SHP77 (cell line): ENCODE measurements at places on chromosomes 12 and 14.

DNA sequence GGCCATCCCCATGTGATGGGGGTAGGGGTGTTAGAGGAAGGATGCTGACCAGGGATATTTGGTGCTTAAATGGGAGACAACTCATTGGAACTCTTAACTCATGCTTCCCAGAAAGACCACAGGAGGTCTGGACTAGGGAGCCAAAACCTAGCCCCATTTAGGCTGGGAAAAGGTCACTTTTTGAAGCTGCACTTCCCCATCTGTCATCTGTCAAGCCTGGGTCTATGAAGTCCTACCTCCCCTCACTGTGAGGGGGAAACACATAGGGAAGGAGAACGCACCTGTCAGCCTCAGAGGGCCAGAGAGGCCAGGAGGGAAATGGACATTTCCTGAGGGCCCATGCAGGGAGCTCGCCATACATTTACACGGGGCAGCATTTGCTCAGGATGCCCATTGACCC lies 321.0 kb downstream of the BCL11B start:
- DNase-seq = no peak

DNA sequence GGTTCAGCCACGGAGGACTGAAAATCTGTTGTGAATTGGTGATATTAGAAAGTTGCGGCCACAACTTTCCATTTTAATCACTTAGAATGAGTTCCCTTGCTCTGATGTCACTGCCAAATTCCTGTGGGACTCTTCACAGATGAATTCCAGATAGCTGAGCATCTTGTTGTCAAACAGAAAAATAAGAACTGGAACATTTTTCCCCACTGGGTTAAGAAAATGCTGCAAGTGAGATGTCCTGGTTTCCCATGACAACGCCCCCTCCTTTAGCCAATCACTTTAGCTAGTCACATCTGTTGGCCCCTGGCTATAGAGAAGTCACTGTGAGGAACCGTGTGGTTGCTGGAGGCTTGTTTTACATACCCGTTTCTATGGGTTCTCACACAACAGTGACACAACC lies 135.9 kb downstream of the KTN1 start:
- DNase-seq = no peak

DNA sequence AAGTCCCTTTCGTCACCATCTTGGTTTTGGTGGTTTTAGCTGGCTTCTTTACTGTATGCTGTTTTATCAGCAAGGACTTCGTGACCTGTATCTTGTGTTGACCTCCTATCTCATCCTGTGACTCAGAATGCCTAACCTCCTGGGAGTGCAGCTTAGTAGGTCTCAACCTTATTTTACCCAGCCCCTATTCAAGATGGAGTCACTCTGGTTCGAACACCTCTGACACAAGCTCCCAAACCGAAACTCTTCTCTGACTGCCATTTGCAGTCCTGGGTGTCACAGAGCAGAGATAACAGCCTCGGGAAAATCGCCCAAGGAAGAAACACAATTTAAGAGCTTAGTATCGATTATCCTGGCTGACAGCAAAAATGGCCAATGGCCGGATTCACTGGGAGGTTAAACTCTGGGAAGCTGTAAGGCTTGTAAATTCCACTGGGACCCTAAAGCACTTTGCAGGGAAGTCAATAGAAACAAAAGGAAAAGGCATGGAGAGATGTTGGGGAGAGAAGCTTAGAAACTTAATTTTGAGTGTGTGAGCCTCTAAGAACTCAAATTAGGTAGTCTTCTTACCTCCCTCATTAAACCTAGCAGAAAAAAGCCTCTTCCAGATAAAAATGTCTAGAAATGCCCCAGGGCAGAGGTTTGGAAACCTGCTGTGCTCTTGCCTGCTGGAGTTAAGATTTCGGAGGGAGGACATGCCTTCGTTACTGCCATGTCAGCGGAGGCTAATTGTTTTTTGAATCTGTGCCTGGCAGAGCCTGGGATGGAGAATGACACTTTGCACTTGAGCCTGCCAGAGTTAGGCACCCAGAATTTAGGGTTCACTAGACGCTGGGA lies 56.5 kb upstream of the RPH3A start:
- no peak for DNase-seq

- no peak for DNase-seq
These were observed 26.2 kb upstream of the CMA1 start for GRCh38 chr14:24534286-24534685.

- no peak for DNase-seq
These were observed 15.9 kb downstream of the MED13L start for GRCh38 chr12:116261525-116262100.

- DNase-seq = peak; percentile 40
These were observed 21.0 kb downstream of the SLC25A29 start for GRCh38 chr14:100285021-100285912.

GRCh38 chr12:49965836-49966235 lies 4.2 kb downstream of the AQP5 start:
- no peak for DNase-seq

GRCh38 chr14:41623736-41624135 lies 17.1 kb downstream of the LRFN5 start:
- DNase-seq = no peak

DNA sequence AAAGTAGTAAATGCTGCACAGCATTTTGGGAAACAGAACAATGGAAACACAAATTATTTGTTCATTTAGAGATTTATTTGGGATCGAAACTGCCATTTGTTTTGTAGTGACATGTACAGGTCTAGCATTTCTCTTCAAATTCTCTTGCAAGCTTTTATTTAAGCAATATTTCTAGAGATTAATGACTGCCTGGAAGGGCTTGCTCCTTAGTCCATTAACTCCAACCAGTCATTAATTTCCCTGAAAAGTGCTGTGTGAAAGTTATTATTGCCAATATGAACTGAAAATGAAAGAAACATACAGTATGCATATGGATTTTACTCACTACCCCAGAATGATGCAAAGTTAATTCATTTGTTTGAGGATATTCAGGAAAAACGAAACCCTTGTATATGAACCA lies 1349.6 kb upstream of the FLRT2 start:
- DNase-seq = no peak

DNA sequence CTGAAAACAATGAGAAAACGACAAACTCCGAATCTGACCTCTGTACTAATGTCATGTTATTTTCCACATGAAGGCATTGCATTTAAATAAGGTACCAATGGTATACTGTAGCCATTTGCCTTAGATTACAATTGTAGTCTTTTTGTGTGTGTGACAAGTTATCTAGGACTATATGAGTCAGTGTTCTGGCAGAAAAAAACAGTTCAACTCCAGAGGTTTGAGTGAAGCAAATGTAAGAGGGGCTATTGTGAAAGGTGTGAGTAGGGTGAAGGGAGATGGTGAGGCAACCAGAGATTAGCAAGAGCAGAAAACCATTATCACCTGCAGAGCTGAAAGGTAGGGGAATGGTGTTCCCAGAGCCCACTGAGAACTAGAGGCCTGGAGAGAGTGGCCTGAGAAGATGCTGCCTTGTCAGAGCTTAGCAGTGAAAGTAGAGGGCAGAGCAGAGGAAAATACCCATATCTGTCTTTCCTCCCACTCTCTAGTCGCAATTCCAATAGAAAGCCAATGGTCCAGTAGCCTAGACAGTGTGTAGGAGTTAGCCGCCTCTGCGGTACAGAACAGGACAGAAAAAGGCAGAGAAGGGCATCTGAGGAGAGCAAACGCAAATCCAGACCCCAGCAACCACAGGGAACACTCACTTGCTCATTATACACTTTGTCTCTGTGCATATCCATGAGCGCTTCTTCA lies 112.2 kb downstream of the DYRK2 start:
- no peak for DNase-seq

GRCh38 chr14:72743626-72744025 lies 150.3 kb downstream of the DPF3 start:
- no peak for DNase-seq

- no peak for DNase-seq
These were observed 134.0 kb downstream of the ANO6 start for GRCh38 chr12:45349916-45350315.

GRCh38 chr12:79200176-79200575 lies 335.6 kb downstream of the SYT1 start:
- DNase-seq = no peak

GRCh38 chr14:87869619-87870583 lies 123.1 kb downstream of the GALC start:
- no peak for DNase-seq

DNA sequence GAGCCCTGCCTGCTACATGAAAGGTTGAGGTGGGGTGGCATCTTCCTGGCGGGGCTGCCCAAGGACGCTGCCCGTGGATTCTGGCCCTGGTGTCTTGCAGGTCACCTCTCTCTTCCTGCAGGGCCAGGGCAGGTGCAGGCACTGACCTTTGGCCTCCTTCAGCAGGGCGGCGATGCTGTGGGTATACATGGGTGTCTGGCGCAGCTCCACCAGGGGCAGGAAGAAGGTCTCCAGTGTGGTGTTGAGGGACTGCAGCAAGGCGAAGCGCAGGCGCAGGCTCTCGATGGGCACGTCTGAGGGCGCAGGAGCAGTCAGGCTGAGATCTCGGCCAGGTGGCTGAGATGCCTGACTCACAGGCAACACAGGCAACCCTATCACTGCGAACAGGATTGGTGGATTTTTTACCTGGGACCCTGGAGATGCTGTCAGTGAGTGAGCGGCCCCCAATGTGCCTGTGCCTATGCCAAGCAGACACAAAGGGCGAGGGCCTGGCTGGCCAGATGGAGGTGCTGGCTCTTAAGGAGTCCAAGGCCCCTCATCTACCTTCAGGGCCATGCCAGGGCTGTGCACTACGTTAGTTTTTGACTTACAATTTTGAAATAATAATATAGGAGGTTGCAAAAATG lies 45.7 kb downstream of the TRAFD1 start:
- no peak for DNase-seq

GRCh38 chr12:69099201-69099837 lies 140.1 kb upstream of the CPSF6 start:
- no peak for DNase-seq

DNA sequence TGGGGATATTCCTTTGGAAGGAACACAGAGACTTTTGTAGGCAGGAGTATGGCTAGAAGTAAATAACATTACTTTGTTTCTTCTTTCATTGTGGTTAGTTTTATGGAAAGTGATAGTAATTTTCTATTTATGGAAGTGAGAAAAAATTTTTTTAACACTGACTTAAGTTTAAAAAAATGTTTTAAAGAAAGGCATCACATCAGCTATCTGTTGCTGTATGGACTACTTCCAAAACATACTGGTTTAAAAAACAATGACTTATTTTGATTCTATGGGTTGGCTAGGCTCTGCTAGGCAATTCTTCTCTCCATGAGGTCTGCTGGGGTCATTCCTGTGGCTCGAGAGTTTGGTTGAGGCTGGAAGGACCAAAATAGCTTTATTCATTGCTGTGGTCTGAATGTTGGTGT lies 31.7 kb upstream of the SLC38A2 start:
- no peak for DNase-seq

DNA sequence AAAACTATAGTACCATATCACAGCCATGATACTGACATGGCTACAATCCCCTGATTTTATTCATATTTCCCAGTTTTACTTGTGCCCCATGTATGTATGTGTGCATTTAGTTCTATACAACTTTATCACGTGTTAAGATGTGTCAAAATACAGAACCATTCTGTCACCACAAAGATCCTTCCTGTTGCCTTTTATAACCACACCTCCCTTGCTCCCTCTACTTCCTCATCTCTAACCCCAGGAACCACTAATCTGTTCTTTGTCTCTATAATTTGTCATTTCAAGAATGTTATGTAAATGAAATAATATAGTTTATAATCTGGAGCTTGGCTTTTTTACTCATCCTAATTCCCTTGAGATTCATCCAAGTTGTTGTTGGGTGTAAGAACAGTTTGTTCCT lies 358.4 kb downstream of the DPF3 start:
- DNase-seq = no peak

- DNase-seq = peak; percentile 41
These were observed 34.6 kb downstream of the NOC4L start for GRCh38 chr12:132178801-132179401.

GRCh38 chr12:106080791-106081170 lies 58.0 kb downstream of the NUAK1 start:
- DNase-seq = no peak

GRCh38 chr12:53867216-53868012 lies 71.2 kb upstream of the HOXC13 start:
- DNase-seq = no peak

DNA sequence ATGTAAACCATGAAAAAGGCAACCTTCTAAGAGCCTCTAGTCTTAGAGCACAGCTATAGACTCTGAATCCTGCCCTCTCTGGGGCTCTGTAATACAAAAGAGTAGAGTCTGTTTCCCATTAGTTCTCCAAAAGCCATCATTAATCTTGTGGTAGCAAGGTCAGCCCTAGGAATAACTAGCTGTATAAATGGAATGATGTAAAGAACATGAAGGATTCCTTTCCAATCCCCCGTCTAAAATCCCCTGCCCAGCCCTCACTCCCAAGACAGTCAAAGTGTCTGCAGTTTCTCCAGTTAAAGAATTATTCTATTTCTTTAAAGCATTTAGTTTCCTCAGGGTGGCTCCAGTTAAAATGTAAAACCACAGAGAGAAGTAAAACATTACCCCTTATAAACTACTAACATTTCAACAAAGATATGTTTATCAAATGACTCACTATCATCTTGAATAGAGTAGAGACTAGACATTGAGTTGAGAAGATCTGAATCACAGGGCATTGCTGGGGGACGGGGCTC lies 104.2 kb downstream of the ST8SIA1 start:
- DNase-seq = no peak

- DNase-seq = no peak
These were observed 44.1 kb downstream of the HRK start for GRCh38 chr12:116837097-116837496.

GRCh38 chr14:102902523-102903247 lies 19.8 kb upstream of the AMN start:
- no peak for DNase-seq

DNA sequence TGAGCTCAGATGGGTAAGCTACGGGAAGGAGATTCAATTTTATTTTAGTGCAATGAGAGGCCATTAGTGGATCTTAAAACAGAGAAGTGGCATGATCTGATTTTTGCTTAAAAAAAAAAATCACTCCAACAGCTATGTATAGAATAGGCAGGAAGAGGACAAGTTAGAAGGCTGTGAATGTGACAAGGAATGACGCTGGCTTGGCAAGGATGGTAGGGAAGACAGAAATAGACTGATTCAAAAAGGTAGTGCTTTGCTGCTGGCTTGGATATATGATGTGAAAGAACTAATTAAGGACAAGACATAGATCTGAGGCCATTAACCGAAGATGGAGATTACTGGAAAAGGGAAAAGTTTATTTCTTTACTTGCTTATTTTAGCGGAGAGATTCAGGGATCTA lies 105.2 kb upstream of the GPHB5 start:
- no peak for DNase-seq

DNA sequence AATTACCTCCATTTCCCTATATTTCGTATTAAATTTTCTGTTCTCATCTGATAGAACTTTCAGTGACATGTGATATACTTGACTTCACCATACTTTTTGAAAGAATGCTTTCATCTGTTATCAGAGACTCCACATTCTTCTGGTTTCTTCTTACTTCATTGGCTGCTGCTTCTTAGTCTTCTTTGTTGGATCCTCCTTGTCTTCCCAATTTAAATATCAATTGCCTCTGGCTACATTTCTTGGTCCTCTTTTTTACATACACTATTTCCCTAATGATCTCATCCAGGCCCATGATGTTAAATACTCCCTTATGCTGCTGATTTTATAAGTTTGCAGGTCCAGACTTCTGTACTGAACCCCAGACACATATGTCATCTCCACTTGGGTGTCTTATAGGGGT lies 22.0 kb downstream of the OR5AU1 start:
- no peak for DNase-seq
